H9 (cell line): ENCODE measurements at places on chromosomes 5 and 9. TPM values are rescaled to one million over a fixed set of nuclear protein-coding genes. Genes with fewer than 3 reads are reported as not detected.

- DNase-seq, result no peak
- H3K27me3 ChIP-seq, result no peaks in the 10 kb centered on the region
- no peaks in the 10 kb centered on the region for H3K4me1 ChIP-seq
- no peak overlapping the region for H3K4me3 ChIP-seq
- peaks cover 3% of the 10 kb centered on the region; the same call in 2 of the 3 replicates for H3K36me3 ChIP-seq
These were observed 126.2 kb upstream of the ZNF608 start for GRCh38 chr5:124872615-124873014.

SHISAL2B gene
- total RNA-seq, result 5.0 and 5.4 TPM in 2 replicates

GRCh38 chr9:116741086-116741740 is 54.1 kb downstream of the TRIM32 start:
- peaks cover 4% of the 10 kb centered on the region for H3K4me1 ChIP-seq
- H3K27ac ChIP-seq, result no peak overlapping the region
- H3K36me3 ChIP-seq, result no peaks in the 10 kb centered on the region
- DNase-seq, result peak; percentile 42
- H3K4me3 ChIP-seq, result no peak overlapping the region
- H3K27me3 ChIP-seq, result no peaks in the 10 kb centered on the region; the same call in 1 of the 2 replicates

ARSK gene
- 8.5 and 8.6 TPM in 2 replicates for total RNA-seq

DNA sequence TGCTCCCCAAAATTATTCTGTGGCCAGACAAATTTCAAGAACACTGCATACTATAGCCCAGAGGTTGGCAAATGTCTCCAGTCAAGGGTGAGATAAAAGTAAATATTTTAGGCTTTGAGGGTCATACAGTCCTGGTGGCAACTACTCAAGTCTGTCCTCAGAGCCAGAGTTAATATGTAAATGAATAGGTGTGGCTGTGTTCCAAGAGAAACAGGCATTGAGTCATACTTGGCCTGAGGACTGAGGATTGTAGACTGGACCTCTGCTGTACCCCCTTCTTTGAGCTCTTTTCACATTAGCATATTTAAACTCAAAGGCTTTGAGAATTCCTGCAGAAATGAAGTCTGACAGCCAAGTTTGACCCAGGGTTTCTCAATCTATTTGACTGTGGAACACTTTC is 129.2 kb upstream of the PTCH1 start:
- H3K27me3 ChIP-seq, result no peaks in the 10 kb centered on the region
- no peaks in the 10 kb centered on the region for H3K36me3 ChIP-seq
- H3K4me3 ChIP-seq, result no peak overlapping the region
- DNase-seq, result no peak
- peaks cover 5% of the 10 kb centered on the region; the same call in 1 of the 2 replicates for H3K4me1 ChIP-seq

DNA sequence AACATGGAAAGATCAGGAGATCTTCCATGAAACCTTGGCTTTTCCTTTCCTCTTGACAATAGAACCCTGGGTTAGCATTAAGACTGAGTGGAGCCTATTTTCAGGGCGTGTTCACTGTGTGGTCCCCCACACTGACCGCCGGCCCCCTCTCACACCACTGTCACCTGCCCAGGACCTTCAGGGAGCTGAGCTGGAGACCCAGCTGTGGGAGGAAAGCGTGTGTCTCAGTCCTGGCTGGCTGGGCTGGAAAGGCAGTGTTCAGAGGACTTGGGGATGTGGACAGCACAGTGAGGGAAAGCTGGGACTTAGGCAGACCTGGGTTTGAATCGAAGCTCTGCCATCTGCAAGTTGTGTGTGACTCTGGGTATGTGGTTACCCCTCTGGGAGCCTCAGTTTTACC is 268.1 kb downstream of the NSG2 start:
- no peaks in the 10 kb centered on the region; the same call in 2 of the 3 replicates for H3K36me3 ChIP-seq
- H3K27me3 ChIP-seq, result no peaks in the 10 kb centered on the region; the same call in 1 of the 2 replicates
- H3K27ac ChIP-seq, result no peak overlapping the region

PPIC gene
- 10.8 and 11.9 TPM in 2 replicates for total RNA-seq

- H3K36me3 ChIP-seq, result no peaks in the 10 kb centered on the region
- DNase-seq, result peak; percentile 28
- no peak overlapping the region for H3K4me3 ChIP-seq
- H3K27ac ChIP-seq, result no peak overlapping the region
- H3K4me1 ChIP-seq, result no peaks in the 10 kb centered on the region; the same call in none of the 2 replicates
- H3K27me3 ChIP-seq, result no peaks in the 10 kb centered on the region
These were observed 207.6 kb downstream of the FSTL4 start for GRCh38 chr5:133404724-133405123.

- H3K27me3 ChIP-seq, result no peaks in the 10 kb centered on the region
- H3K36me3 ChIP-seq, result no peaks in the 10 kb centered on the region
- no peak for DNase-seq
- no peak overlapping the region for H3K4me3 ChIP-seq
- no peaks in the 10 kb centered on the region for H3K4me1 ChIP-seq
These were observed 333.6 kb downstream of the PIK3R1 start for GRCh38 chr5:68548959-68549676.

RAPGEF6 gene
- total RNA-seq, result 19.7 and 23.2 TPM in 2 replicates

DNA sequence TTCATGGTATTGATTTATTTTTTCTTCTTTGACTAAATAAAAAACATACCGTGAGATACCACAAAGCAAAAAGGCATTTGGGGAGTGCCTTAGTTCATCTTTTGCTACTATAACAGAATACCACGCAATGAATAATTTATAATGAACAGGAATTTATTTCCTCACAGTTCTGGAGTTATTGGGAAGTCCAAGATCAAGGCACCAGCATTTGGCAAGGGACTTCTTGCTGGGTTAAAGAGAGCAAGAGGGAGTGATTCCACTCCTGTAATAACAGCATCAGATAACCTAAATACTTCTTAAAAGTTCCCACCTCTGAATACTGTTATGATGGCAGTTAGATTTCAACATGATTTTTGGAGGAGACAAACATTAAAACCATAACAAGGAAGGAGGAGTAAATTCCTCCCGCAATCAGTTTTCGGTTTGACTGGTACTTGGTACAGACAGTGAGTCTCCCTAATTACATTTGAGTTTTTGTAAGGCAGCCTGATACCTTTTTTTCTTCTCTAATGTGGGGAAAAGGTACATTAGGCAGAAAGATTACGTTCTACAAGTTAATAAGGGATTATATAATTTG is 8.8 kb upstream of the OMD start:
- no peak for DNase-seq
- no peaks in the 10 kb centered on the region for H3K27me3 ChIP-seq
- no peaks in the 10 kb centered on the region for H3K4me1 ChIP-seq
- H3K4me3 ChIP-seq, result no peak overlapping the region

DNA sequence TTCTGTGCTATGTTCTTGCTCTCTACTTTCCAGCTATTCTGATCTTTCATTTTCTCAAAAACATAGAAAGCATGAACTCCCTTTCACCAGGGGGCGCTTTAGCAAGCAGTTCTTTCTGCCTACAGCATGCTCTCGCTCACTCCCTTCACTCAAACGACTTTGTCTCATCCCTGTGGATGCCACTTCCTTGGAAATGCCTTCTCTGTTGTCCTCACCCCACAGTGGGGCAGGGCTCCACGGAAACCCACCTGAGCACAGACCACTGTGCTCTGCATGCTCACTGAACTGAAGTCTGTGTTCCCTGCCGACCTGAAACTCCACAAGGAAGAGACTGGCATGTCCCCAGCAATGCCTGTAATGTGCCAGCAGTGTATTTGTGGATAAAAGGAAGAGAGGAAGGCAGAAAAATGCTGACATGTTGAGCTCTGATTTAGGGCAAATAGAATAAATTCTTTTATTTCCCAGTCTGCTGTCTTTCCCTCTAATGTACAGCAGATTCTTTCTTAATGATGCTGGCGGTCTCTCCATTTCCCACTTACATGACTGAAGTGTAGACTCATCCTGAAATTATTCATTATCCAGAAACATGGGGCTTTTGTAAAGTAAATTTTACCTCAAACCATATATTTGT is 4.9 kb upstream of the ROR2 start:
- DNase-seq, result peak; percentile 70
- no peak overlapping the region for H3K27ac ChIP-seq
- no peak overlapping the region for H3K4me3 ChIP-seq
- H3K27me3 ChIP-seq, result peaks cover 8% of the 10 kb centered on the region; the same call in 1 of the 2 replicates
- H3K36me3 ChIP-seq, result peaks cover under 1% of the 10 kb centered on the region; the same call in 1 of the 2 replicates

- no peaks in the 10 kb centered on the region for H3K4me1 ChIP-seq
- no peak overlapping the region for H3K4me3 ChIP-seq
- DNase-seq, result no peak
- peaks cover 22% of the 10 kb centered on the region; the same call in 2 of the 3 replicates for H3K36me3 ChIP-seq
- H3K27ac ChIP-seq, result no peak overlapping the region
These were observed 27.7 kb downstream of the PTCD2 start for GRCh38 chr5:72347801-72348308.

- no peaks in the 10 kb centered on the region for H3K36me3 ChIP-seq
- H3K27me3 ChIP-seq, result no peaks in the 10 kb centered on the region
- H3K27ac ChIP-seq, result no peak overlapping the region
- no peak overlapping the region for H3K4me3 ChIP-seq
These were observed 29.8 kb downstream of the MED27 start for GRCh38 chr9:132049900-132050299.

GRCh38 chr5:172370648-172371545 is 83.4 kb downstream of the SH3PXD2B start:
- H3K27ac ChIP-seq, result no peak overlapping the region
- no peaks in the 10 kb centered on the region for H3K4me1 ChIP-seq
- H3K27me3 ChIP-seq, result no peaks in the 10 kb centered on the region
- H3K4me3 ChIP-seq, result no peak overlapping the region
- H3K36me3 ChIP-seq, result peaks cover 54% of the 10 kb centered on the region
- DNase-seq, result no peak

GRCh38 chr5:177036921-177037320 is 14.4 kb downstream of the ZNF346 start:
- H3K4me1 ChIP-seq, result peaks cover 8% of the 10 kb centered on the region; the same call in 1 of the 2 replicates
- peaks cover 26% of the 10 kb centered on the region for H3K36me3 ChIP-seq
- DNase-seq, result no peak
- H3K4me3 ChIP-seq, result no peak overlapping the region
- H3K27me3 ChIP-seq, result no peaks in the 10 kb centered on the region; the same call in 1 of the 2 replicates

GRCh38 chr5:52684051-52684450 is 103.7 kb upstream of the ITGA1 start:
- H3K36me3 ChIP-seq, result no peaks in the 10 kb centered on the region; the same call in 2 of the 3 replicates
- H3K27ac ChIP-seq, result no peak overlapping the region
- H3K27me3 ChIP-seq, result no peaks in the 10 kb centered on the region
- no peak for DNase-seq

DNA sequence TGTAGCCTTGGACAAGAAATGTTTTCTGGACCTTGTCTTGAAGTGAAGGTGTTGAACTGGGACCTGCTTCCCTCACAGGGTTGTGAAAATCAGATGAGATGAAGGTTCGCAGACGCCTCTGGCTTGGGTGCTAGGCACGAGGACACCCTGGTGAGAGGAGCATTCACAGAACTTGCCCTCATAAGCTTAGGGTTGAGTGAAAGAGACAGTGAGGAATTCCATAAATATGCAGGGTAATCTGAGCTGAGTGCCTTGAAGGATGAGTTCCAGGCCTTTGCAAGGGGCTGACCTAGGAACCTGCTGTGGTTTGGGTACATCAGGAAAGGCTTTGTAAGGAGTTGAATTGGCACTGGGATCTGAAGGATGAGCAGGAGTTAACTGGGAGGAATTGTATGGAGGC is 75.7 kb upstream of the SAP30L start:
- no peaks in the 10 kb centered on the region for H3K36me3 ChIP-seq
- H3K4me3 ChIP-seq, result no peak overlapping the region
- no peak for DNase-seq
- peak overlapping the region; percentile 9 for H3K27ac ChIP-seq

NME5 gene
- 0.66 and 0.96 TPM in 2 replicates for total RNA-seq

- no peak overlapping the region; the same call in 2 of the 3 replicates for H3K4me3 ChIP-seq
- DNase-seq, result peak; percentile 31
- peaks cover 3% of the 10 kb centered on the region; the same call in 1 of the 2 replicates for H3K4me1 ChIP-seq
- no peak overlapping the region for H3K27ac ChIP-seq
These were observed 47.7 kb downstream of the ATG10 start for GRCh38 chr5:82019342-82020138.

DNA sequence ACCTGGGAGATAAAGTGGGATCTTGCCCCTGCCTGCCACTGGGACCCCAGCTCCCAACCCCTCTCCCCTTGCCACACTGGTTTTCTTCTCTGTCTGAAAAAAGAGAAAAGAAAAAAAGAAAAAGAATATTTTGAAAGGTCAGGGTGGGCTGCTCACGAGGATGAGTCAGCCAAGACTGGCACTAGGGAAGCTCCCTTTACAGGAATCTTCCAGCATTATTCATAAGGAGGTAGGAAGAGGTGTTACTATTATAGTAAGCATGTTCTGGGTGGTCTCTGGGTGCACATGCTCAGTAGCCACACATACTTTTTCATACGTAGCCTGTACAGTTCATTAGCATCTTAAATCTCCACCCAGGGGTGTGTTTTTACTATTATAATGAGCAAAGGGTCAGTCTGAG is 46.8 kb upstream of the HAND1 start:
- H3K4me1 ChIP-seq, result no peaks in the 10 kb centered on the region
- no peak overlapping the region for H3K4me3 ChIP-seq
- no peaks in the 10 kb centered on the region for H3K27me3 ChIP-seq
